HT1080 (cell line): ENCODE measurements at places on chromosomes 4 and X.

DNA sequence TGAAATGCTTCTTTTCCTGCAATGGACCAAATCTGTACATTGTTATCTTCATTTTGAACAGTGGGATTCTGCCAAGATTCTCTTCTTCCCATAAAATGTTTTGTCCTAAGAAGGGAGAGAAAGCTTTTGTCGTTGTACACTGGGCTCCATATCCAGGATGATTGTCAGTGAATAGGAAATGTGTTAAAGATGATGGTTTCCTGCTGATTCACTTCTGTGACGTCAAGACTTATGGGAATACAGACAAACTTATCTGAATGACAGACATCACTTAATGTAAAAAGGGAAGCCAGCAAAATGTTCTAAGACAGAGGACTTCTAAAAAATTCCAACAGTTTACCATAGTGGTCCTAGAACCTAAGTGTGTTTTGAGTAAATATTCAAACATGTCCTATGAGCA, 53.7 kb upstream of the HPF1 start:
- peak; percentile 61 for DNase-seq

GRCh38 chr4:1903035-1903434, 31.8 kb downstream of the NSD2 start:
- no peak for DNase-seq

DNA sequence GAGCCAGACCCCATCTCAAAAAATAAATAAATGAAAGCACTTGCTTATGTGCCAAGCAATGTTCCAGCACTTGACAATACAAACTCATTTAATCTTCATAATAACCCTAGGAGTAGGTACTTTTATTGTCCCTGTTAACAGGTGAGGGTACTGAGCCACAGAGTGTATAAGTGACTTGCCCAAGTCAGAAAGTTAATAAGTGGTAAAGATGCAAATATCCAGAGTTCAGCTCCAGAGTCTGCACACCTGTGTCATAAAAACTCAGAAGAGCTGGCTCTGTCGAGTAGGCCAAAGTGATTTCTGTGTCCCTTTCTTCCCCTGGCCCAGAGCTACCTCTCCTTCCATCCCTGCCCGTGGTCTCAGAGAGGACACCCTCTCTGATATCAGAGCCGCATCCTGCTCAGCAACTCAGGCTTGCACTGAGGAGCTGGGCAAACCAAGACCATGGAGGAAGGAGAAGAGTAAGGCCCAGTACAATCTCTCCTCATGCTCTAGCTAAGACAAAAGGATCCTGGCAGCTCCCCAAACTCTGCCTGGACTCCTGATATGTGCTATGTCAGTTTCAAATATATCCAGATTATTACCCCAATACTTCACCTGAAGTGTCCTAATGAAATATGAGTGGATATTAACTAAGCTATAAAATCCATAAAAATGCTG, 136.3 kb downstream of the HS6ST2 start:
- DNase-seq = no peak

DNA sequence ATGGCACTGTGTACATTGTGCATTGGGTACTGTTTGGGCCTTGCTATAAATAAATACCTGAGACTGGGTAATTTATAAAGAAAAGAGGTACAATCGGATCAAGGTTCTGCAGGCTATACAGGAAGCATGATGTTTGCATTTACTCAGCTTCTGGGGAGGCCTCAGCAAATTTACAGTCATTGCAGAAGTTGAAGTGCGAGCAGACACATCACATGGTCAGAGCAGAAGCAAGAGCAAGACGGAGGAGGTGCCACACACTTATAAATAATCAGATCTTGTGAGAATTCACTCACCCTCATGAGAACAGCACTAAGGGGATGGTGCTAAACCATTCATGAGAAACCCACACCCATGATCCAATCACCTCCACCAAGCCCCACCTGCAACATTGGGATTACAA, 505.0 kb downstream of the ARAP2 start:
- DNase-seq = no peak

GRCh38 chrX:31366041-31366440, 294.2 kb upstream of the FTHL17 start:
- DNase-seq = no peak

DNA sequence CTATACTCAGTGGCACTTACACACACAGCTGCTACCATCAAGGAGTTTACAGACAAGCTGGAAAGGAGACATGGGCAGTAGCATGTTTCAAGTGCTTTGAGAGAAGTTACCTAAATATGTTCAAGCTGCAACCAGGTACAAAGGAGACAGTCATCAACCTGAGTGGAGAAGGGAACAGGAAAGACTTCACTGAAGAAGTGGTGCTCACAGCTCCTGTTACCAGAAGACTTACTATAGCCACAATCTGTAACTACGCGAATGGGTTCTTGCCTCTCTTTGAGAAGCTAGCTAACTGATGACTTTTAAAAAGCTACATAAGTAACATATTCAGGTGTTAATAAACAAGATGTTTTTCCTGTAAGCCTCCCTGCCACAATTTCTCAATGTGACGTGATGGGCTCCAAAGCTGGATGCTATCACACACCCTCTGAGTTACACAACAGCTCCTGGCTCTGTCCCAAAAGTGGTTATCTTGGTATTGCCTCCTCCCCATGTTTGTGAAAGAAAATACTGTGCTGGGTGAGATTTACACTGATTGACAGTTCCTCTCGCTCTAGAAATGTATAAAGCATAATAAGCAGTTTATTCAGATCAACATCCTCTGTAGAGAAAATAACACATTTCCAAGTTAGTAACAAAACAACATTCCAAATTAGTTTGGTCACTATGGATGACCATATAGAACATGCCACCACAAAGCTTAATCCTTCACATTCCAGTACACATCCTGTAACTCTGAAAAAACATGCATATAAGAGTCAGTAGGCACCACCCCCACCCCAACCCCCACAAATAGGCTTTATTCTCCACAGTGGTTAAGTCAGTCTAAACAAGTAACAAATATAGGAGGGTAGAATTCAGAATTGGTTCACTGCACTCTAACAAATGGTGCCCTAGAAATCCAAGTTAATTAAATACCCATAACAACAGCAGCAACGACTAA, 81.8 kb downstream of the FRYL start:
- peak; percentile 92 for DNase-seq

GRCh38 chr4:185878633-185879032, 66.6 kb upstream of the SORBS2 start:
- no peak for DNase-seq

GRCh38 chrX:131792789-131793462, 230.2 kb upstream of the STK26 start:
- no peak for DNase-seq

DNA sequence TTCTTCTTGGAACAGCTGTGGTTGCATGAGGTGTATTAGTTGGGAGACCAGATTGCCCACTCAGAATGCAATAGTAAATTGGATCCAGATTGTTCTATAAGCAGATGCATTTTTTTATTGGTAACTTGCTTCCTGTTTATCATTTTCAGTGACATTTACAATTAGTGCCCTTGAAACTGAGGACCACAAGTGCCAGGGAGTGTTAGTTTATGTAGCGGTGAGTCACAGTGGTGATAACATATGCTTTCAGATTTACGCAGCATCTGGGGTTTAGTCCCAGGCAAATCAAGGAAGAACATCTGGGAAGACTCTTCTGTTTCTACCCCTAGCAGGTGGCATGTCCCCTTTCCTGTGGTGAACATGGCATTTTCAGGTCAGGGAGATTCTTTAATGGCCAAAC, 24.1 kb downstream of the FRMPD4 start:
- no peak for DNase-seq

DNA sequence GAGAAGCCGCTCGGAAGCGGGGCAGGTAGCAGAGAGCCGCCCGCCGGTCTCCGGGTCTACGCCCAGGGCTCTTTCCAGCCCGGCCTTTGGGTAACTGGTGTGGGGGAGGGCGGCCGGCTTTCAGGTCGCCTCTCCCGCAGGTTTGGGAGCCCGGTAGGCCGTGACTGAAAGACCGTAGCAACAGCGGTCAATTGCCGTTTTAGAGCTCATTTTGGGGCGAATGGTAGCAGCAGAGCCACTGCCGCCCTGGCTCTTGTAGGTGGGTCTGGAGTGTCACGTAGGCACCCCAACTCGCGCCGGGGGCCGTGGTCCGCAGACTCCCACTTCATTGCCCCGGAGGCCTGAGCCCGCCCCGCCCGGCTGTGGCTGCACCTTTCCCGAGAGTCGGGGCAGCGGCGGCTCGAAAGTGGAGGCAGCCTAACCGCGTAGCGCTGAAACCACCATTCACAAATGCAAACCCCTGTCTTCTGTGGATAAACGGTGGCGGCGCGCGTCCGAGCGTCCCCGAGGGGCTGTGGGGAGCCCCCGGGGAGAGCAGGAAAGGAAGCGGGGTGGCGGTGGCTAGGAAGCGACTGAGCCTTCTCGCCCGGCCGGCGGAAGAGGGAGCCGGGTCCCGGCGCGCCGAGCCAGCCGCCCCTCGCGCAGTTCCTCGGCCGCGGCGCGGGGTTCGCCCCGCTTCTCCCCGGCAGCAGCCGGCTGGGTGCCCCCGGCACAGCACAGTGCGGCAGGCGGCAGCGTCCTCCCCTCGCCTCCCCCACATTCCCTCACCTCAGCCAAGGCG, 2185.1 kb upstream of the TENM3 start:
- DNase-seq = peak; percentile 20

GRCh38 chr4:25667931-25668557, 12.4 kb downstream of the SLC34A2 start:
- DNase-seq = peak; percentile 33

DNA sequence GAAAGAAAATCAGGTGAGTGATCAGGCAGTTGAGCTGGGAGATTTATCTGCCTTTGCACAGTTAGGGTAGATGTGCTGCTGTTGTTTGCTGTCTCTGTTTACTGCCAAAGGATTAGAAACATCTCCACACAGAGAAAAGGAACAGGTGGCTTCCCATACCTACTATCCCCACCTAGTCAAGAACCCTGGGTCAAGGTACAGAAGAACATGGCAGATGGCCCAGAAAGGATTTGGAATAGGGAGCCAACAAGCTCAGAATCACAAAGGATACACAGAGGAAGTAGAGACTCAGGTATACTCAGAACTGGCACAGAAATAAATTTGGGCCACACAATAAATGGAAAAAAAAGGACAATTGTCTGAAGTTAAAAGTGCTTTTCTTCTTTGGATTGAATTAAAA, 64.3 kb downstream of the TIGD2 start:
- DNase-seq = no peak

DNA sequence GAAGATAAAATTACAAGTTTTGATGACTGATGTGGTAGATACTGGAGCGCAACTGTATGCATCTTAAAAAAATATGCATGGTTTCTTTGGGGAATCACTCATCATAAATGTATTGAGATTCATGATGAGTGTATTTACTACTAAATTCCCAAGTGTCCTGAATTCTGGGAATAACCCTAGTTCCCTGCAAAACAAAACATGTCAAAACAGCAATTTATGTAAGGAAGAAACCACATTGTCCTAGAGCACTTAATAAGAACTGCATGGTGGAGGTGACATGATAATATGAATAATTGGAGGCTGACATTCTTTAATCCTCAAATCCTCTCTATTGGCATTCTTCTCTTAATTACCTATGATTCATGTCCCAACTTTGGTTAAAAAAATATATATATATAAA, 1804.7 kb downstream of the STIM2 start:
- DNase-seq = no peak

DNA sequence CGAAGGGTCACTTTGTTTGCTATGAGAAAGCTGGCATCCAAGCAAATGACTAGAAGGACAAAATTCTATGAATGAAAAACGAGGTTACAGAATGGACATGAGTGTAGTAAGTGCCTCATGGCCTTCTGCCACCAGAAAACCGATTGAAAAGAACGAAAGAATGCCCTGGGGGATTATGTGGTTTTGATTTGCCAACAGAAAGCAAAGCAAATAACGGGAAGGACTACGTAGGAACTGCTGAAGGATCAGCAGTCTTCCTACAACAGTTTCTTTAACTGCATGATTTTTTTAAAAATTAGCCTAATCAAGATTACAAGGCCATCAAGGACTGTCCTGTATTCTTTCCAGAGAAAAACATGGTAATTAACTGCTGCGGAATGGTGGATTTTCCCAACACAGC, 50.6 kb downstream of the NRK start:
- no peak for DNase-seq

- DNase-seq = peak; percentile 76
Measured at GRCh38 chr4:145939856-145940255, 1.2 kb upstream of the ZNF827 start.

DNA sequence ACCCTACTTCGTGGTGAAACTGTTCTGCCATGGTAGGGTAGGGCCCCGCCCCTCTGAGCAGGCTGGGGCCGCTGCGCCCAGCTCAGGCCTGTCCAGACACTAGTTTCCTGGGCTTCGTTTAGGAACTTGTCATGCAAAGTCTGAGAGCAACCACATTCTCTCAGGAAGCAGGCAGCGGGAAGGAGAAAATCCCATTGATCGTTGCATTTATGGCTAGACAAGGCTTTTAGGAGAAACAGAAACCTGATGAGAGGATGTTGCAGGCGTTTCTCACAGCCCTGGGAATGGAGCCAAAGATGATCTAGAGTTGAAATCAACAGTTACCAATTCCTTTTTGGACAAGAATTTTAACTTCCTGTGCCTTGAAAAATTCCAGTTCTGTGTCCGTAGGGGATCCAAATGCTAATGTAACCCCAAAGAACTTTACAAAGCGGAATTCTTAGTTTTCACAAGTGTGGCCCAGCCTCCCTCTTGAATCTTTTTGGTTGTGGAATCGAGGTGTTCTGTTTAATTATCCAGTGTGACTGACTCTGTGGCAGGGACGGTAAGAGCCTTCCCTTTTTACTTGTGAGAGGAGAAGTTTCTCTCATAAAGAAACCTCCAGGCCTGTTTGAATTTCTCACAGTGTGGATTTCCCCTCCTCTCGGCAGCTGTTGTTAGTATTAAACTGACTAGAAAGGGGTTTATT, 4.5 kb upstream of the CXCL9 start:
- DNase-seq = peak; percentile 48

DNA sequence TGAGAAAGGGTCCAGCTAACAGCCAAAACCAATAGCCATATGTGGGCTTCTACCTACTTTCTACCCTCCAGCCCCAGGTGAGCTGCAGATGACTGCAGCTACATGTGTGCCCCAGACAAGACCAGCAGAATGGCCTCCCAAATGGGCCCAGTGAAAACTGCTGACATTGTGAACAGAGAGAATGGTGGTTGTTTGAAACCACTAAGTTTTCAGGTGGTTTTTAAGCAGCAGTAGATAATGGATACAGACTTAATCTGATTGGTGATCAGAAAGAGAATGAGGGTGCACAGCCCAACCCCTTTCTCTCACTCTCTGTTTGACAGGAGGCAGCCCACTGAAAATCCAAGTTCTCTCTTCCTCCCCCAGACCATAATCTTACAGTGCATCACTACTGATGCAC, 42.5 kb upstream of the BBS12 start:
- DNase-seq = no peak

GRCh38 chrX:150842198-150842685, 56.2 kb downstream of the CD99L2 start:
- DNase-seq = no peak

- DNase-seq = no peak
Measured at GRCh38 chrX:118569676-118570075, 74.1 kb downstream of the DOCK11 start.
